ENCODE measurements at places on chromosomes 7 and 10. TPM values are rescaled to one million over a fixed set of nuclear protein-coding genes. Genes with fewer than 3 reads are reported as not detected.

DNA sequence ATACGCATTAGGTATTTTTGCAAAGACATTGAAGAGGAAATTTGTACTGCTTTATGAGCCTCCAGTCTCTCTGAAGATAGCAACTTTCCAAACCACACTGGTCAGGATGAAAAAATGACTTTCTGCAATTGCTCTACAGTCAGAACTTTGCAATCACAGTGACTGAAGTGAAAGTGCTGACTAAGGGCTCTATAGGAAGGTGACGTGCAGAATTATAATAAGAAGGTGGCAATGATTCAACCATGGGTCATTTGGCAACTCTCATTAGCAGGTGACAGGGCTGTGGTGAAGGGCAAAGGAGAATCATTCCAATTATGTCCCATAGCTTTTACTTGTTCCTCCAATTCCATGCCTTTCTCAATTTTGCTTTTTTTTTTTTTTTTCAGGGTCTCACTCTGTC, 311.0 kb downstream of the ANKRD30A start:
- no peak for DNase-seq

The OGDHL gene
- not detected for total RNA-seq

The CACNA2D1 gene
- total RNA-seq = 139 TPM

The PTPN20 gene
- total RNA-seq = 5.9 TPM

DNA sequence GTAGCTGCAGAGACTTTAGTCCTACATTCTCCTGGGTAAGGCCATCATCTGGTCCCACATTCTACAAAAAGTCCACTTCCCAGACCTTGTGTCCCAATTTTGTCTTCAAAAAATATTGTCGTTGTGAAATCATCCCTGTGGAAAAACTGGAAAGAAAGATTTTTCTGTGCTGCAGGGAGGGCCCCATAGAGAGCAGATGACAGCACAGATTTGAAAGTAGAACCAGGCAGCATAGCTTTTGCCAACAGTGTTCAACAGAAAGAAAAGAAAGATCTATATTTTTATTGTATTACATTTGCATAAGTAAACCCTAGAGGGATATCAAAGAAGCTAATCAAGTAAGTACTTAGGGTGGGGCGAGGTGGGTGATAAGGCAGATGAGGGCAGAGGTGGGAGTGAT, 48.3 kb upstream of the C1GALT1 start:
- no peak for DNase-seq

DNA sequence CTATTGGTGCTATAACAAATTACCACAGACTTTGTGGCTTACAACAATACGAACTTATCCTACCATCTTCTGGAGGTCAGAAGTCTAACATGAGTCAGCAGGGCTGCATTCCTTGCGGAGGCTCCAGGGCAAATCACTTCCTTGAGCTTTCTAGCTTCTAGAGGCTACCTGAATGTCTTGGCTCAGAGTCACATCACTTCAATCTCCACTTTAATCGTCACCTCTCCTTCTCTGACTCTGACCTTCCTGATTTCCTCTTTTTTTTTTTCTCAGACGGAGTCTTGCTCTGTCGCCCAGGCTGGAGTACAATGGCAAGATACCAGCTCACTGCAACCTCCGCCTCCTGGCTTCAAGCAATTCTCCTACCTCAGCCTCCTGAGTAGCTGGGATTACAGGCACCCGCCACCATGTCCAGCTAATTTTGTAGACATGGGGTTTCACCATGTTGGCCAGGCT, 44.6 kb upstream of the ANAPC16 start:
- no peak for DNase-seq

- DNase-seq = no peak
These were observed 90.0 kb downstream of the PTPRN2 start for GRCh38 chr7:158497627-158498026.

The HMX3 gene
- not detected for total RNA-seq

The PHKG1 gene
- total RNA-seq = 99.6 TPM
